Erythroblast (primary cell): ENCODE measurements at places on chromosomes 12 and 14.

DNA sequence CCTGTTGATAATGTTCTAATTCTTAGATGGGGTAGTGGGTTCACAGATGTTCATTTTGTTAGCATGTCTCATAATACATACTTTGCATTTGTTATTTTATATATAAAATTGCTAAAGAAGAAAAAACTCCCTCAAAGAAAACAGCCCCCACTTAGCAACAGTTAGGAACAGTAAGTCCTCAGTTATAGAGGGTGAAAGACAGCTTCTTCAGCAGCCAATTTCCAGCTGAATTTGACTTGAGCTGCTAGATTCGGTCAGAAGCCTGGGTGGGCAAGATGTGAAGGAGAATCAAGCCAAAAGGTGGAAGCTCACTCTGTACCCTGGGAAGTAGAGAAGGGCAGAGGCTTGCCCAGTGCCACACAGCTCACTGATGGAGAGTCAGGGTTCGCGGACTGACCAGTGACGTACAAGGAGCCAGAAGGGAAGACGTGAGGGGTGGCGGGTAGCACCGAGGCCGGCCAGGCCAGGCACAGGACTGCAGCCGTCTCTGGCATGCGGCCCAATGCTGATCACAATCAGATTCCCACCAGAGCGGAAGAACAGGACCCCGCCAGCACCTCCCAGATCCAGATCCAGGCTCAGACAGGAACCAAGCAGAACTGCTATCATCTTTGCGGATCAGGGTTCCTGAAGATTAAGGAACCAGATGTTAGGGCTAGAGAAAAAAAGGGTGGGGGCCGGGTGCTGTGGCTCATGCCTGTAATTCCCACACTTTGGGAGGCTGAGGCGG is 30.4 kb upstream of the VWF start:
- DNase-seq = no peak

DNA sequence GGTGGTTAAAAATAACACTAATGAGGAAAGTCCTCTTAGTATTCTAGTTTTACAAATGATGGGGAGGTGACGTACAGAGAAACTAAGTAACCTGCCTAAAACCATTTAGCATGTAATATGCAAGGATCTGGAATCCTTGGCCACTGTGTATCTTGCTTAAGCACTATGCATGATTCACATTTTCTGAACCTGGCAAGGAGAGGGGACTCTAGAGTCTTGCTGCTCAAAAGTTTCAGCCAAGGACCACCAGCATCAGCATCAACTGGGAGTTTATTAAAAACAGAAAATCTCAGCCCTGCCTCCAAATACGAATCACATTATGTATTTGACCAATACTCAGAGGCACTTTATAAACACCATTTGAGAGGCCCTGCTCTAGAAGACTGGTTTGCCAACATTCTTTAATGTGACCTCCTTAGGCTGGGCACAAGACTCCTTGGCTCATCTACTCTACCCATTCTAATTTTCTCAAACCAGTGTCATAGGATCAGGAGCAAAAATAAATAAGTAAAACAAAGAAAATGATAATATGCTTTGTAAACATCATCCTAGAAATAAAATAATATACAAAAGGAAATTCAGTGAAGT is 52.9 kb downstream of the ABCC9 start:
- DNase-seq = no peak

DNA sequence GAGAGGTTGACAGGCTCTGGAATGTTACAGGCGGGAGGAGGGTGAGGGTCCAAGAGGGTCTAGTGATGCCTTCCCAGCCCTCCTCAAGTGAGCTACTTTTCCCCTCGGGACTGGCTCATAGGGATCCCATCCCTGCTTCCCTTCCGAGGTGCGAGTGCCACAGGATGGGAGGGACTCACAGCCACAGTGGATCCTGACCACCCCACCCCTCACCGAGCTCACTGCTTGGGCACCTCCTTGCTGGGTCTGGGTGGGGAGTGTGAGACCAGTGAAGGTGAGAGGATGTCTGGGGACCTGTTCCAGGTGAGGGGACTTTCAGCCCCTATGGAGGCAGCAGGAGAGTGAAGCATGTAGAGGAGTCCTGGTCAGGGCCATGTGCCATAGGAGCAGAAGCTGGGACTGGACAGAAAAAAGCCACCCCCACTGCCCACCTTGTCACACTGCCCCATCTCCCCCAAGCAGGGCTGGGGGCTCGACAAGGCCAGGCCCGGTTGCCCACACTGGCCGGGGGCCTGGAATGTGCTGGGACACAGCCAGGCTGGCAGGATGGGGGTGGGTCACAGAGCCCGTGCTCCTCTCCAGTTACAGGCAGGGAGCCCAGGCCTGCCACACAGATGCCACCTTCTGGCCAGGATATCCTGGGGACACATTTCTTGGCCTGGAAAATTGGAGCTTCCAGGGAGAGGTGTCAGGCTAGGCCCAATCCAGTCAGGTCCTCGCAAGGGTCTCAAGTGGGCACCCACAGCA is 1.7 kb upstream of the TNS2 start:
- DNase-seq = no peak

DNA sequence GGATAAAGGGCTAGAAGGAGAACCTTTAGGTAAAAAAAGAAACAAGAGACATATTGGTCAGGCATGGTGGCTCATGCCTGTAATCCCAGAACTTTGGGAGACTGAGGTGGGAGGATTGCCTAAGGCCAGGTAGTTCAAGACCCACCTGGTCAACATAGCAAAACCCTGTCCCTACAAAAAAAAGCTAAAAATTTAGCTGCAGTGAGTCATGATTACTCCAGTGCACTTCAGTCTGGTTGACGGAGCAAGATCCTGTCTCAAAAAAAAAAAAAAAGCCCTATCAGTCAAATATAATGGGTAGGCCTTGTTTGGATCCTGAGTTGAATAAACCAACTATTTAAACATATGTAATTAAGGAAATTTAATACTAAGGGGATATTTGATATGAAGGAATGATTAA is 54.2 kb downstream of the PPP1R36 start:
- DNase-seq = no peak

DNA sequence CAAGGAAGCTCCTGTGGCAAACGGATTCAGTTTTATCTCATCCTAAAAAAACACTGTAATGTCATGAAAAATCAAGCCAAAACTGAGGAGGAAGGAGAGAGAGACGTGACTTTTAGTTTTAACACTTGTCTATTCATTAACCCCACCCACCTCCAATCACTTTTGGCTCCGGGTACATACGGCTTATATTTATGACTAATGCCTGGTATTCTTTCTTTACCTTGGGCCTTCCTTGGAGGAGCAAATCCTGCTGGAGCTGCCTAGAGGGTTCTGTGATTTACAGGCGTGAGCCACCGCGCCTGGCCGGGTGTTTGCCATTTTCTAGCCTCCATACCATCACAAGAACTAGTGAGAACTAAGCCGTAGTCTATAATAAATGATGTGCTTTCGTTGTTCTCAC is 60.8 kb upstream of the RTRAF start:
- DNase-seq = no peak

DNA sequence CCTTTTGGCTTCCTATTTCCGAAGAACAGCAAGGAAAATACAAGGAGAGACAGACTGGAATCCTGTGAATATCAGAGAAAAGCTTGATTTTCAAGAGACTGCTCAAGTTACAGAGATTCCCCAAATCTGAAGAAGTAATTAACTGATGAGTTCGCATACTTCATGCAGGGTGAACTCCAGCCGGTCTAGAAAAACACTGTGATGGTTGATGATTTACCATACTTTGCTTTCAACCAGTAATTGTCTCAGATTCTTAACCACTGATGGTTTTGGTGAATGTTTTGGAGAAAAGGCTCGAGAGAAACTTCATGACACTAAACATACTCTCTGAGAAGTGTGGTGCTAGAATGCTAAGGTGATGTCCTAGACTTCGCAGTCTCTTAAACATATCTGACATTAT is 4.4 kb upstream of the PLXNC1 start:
- no peak for DNase-seq

DNA sequence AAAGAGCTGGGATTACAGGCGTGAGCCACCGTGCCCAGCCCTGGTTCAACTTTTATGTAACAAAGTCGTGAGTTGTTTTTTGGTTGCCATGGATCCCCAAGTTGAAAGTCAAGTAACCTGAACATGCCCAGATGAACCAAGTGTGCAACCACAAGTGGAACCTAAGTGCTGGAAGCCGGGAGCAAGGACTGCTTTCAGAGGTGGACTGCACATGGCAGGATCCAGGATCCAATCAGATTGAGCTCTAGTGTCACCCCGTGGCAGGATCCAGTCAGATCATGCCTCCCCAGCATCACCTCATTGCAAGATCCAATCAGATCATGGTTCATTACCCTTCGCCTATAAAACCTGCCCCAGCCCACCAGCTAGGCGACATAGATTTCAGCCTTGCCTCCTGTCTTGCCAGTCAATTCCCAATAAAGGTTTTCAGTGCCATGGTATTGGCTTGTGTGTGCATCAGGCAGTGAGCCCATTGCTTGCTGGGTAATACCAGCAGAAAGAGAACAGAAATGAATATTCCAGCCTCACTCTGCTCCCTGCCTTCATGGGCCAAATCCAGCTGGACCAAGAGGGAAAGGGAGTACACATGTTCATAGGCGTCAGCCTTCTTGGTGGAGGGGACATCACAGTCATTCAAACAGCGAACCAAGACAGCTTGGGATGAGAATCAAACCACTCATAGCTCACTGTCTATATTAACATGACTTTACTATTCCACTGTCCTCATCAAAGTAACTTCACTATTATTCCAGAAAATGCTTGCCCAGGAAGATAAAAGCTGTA is 43.6 kb upstream of the VASH1 start:
- no peak for DNase-seq

DNA sequence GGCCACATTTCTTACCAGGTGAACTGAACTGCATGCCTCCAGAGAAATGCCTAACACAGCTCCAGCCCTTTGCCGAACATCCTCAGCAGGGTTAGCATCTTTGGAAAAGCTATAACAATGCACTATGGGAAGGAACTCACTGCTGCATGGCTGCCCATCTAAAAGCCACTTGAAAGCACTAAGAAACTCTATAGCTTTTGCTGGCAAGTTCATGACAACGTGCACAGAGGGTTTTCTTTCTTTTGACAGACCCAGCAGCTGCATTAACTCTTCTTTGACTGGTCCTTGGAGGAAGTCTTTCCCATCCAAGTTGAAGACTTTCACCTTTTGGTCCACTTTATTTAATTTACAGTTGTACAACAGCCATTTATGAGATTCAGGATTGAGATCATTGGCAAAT is 5.3 kb downstream of the TRMT5 start:
- DNase-seq = no peak

DNA sequence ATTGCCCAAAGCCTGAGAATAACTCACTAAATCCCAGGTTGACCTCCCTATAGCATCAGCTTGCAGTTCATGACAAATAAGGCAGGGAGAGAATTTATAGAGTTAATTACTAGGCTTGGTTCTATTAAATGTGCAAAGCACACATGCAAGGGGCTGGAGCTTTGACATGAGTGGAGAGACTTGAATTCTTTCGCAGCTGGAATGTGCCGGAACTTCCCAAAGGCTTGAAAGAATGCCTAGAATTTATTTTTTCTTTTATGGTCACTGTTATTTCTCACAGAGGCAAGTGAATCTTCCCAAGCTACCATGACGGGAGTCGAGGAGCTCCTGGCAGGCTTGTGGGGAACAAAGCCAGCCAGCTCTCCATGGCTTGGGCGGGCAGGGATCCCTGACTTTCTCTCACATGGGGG is 95.5 kb upstream of the USP44 start:
- no peak for DNase-seq

GRCh38 chr14:54577977-54578376 is 11.0 kb downstream of the SAMD4A start:
- DNase-seq = no peak

DNA sequence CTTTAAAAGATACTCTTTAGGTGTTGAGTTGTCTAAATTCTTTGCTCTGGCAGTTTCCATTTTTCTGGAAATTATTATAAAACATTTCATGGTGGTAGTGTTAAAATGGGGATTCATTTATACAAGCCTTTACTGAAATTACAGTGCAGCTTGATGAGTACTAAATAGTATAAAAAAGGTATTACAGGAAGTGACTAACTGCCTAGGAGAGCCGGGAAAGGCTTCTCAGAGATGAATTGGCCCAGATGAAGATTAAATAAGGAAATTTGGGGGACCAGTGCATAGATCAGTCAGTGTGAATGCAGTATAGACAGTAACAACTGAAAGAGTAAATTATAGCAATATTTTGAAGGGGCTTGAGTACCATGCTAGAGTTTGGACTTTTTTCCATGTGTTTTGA is 7.5 kb downstream of the PSMA6 start:
- DNase-seq = no peak

DNA sequence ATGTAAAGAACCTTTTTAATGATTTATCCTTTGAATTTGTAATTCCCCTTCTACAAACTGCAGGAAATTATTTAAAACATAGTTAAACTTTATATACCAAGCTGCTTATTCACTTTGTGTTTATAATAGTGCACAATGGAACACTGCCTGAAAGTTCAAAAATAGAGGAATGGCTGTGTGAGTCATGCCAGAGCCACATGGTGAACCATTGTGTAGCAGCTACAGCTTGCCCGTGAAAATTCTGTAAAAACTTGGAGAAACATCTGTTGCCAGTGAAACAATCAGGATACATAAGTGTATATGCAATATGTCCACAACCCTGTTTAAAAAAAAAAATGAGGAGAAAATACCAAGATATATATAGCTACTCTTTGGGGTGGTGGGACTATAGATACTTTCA is 59.5 kb downstream of the VEZT start:
- no peak for DNase-seq

- DNase-seq = no peak
Observed at GRCh38 chr12:60216226-60216625, 620.4 kb downstream of the SLC16A7 start.

- no peak for DNase-seq
Observed at GRCh38 chr12:6026998-6027397, 81.9 kb upstream of the ANO2 start.

DNA sequence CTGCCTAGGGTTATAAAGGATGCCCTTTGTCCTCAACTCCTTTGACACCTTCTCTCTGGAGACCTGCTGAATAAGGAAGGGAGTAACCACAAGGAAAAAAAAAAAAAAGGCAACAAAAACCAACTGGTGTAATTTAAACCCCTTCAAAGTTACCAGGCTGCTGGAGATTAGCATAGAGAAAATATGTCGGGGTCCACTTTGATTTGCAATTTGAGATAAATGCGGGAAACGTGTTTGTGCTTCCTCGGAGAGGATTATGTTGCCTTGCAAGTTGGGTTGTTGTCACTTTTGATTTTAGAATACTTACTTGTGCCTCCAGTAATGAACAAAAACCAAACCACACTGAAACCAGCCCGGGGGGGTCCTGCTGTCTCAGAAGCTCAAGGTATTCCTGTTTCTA is 200.2 kb upstream of the MYL2 start:
- DNase-seq = no peak

DNA sequence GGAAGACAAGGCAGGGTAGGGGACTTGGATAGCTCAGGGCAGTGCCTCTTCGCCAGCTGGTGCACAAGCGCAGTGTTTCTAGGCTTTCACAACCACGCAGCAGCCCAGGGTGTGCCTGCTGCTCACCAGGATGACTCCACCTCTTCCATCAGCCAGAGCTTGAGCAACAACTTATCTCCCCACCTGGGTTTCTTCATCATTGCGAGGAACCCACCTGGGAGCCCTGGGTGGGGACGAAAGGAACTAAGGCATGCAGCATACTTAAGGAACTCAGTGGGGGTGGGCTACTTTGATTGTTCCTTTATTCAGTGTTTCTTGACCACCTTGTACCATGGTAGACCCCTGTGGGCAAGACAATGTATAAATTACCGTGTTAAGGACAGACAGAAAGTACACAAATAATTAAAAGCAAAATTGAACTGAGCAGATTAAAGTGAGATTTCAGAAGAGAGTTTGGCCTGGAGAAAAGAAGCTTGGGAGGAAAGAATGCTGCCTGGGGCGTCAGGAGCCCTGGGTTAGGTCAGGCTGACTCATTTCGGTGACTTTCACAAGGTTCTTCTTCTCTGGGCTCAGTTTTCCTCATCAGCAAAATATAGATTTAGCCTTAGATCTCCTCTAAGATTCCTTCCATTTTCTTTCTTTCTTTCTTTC is 22.9 kb downstream of the KRT18 start:
- no peak for DNase-seq
